ENCODE measurements at places on chromosomes 4 and X.

- no peak for ATAC-seq
Observed at GRCh38 chr4:56871371-56871866, 36.3 kb upstream of the REST start.

DNA sequence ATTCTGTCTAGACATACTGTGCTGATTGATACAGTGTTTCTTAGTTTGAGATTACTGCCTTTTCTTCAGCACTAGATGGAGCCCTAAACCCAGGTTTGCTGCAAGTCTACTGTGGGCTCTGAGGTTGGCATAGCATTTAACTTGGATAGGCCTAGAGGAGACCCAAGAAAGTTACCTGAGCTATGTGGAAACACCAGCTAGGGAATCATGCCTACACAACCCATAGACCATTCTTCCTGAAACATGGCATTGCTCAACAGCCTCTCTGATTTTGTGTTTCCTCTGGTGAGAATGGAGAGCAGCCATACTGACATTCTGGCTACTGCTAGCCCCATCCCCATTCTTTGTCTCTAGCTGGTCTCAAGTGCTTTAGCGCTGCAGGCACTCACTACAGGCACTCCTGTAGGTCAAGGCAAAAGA is 287.7 kb upstream of the PCDH18 start:
- ATAC-seq = no peak

GRCh38 chr4:98491899-98492559 is 166.4 kb downstream of the TSPAN5 start:
- ATAC-seq = no peak

- no peak for ATAC-seq
Observed at GRCh38 chr4:57435300-57435699, 325.1 kb upstream of the IGFBP7 start.

DNA sequence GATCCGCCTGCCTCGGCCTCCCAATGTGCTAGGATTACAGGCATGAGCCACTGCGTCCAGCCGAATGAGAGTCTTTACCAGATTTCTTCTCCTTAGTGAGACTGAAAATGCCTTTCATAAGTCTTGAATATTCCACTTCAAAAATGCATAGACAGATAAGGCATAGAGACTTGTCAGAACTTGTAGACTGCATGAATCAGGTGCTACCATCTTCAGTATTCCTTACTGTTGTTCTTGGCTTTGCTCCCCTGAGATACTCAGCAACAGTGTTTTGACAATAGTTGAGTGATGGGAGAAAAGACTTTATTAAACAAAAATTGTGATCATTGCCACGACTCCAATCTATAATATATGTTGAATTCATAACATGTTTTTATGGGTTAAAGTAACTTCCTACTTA is 11.0 kb downstream of the TKTL2 start:
- no peak for ATAC-seq

DNA sequence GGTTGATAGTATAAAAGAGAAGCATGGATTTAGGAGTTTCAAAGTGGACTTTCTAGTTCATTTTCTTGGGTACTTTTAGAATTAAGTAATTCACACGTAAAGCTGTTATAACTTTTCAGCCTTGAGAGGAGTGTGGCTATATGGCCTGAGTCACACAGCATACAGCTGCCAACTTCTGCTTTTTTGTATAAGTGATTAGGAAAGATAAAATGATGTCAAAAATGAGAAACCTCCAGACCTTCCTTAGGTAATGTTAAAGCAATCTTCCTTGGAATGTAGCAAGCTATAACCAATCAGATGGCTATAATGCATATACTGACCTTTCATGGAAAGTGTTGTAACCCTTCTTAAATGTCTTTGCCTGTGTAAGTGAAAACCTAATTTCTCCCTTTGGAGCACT is 39.2 kb downstream of the RAB40AL start:
- no peak for ATAC-seq

DNA sequence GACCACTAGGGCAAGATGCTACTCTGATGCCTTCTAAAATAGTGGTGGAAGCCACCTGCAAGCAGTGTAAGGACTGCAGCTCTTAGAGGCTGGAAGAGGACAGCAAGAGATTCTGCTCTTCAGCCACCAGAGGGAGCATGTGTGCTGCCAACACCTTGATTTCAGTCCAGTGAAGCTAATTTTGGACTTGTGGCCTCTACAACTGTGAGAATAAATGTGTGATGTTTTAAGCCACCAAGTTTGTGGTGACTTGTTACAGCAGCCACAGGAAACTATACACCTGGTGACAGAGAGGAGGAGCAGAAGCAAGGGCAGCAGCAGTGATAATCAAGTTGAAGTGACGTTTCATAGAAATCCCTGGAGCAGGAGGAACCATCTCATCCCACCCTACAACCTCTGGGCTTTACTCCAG is 55.9 kb downstream of the FGFBP1 start:
- ATAC-seq = no peak

- ATAC-seq = no peak
Observed at GRCh38 chr4:26303008-26303407, 17.8 kb upstream of the RBPJ start.

- ATAC-seq = no peak
Observed at GRCh38 chrX:12891915-12892506, 14.4 kb upstream of the TLR8 start.

- ATAC-seq = no peak
Observed at GRCh38 chr4:156294577-156294976, 340.9 kb upstream of the CTSO start.

- ATAC-seq = no peak
Observed at GRCh38 chrX:151177141-151178027, 1.0 kb downstream of the GPR50 start.

All from activated CD4-positive, CD25-positive, alpha-beta regulatory T cell treated with anti-CD3 and anti-CD28 coated beads, Interleukin-2, amount 50 U/mL, for 24 hours (primary cell).